ENCODE measurements at places on chromosomes 12 and 14.
A peak's percentile ranks its signal among the peaks of the same experiment; 100 is the strongest.

GRCh38 chr12:1217191-1217949, 226.3 kb downstream of the ERC1 start:
- DNase-seq = peak; percentile 79

DNA sequence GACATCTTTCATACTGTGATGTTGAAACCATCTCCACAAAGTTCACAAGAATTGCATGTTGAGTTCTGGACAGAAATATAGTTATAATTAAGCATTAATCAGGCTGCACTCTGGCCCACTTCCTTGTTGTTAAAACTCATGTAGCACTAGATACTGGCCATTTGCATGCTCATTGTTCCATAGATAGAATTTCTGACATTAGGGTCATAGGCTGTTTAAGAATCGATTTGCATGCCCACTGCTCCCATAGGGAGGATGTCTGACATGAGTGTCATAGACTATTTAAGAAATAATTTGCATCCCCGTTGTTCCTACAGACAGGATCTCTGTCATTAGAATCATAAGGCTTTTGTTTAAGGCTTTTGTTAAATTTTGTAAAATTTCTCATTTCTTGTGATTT, 50.2 kb downstream of the MYF5 start:
- DNase-seq = no peak

DNA sequence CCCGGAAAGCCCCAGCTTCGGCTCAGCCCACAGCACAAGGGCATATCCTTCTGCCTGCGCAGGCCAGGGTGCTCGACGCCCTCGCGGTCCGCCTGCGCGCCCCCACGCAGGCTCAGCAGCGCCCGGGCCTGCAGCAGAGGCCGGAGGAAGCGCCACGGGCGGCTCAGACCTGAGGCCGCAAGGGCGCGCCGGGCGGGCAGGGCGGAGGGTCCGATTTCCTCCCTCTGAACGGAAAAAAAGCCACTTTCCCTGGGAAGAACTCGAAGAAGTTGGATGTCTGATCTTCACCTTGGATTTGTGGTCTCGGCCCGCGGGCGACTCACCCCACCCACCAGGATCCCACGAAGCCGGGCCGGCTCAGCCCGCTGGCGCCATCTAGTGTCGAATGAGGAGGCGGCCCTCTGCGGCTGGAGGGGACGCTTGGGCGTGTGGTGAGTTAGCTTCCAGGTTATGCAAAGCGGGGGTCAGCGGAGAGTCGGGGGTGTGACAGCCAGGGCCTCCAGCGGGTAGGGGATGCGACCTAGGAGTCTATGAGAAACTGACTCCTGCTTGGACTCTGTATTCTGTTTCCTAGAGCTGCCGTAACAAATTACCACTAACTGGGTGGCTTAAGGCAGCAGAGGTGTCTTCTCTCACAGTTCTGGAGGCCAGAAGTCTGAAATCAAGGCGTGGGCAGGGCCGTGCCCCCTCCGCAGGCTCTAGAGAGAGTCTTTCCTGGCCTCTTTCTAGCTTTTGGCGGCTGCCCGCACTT, 40.0 kb upstream of the SRSF5 start:
- peak; percentile 58 for DNase-seq

- no peak for DNase-seq
Measured at GRCh38 chr12:51867371-51867770, 18.9 kb upstream of the FIGNL2 start.

- DNase-seq = no peak
Measured at GRCh38 chr14:96772929-96773328, 24.3 kb upstream of the VRK1 start.

GRCh38 chr12:271161-271560, 8.5 kb upstream of the SLC6A13 start:
- no peak for DNase-seq

DNA sequence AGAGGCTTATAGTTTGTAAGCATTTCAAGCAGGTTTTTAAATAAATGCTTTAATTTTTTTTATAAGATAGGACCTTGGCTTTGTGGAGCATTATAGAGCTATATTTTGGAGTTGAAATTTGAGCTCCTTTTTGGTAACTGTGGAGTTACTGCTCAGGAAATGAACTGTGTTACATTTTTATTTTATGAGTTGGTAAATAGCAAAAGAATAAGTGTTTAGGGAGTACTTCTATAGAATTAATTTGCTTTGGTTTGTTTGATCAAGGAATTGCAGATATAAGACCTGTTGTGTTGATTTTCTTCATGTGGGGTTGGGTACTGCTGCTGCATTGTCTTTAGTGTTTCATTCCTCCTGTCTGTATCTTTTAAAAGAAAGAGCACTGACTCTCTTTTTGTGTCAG, 3.5 kb downstream of the ATP2A2 start:
- no peak for DNase-seq

- DNase-seq = no peak
Measured at GRCh38 chr14:76491172-76491930, 115.4 kb downstream of the ESRRB start.

- no peak for DNase-seq
Measured at GRCh38 chr12:20210621-20211215, 157.6 kb upstream of the PDE3A start.

DNA sequence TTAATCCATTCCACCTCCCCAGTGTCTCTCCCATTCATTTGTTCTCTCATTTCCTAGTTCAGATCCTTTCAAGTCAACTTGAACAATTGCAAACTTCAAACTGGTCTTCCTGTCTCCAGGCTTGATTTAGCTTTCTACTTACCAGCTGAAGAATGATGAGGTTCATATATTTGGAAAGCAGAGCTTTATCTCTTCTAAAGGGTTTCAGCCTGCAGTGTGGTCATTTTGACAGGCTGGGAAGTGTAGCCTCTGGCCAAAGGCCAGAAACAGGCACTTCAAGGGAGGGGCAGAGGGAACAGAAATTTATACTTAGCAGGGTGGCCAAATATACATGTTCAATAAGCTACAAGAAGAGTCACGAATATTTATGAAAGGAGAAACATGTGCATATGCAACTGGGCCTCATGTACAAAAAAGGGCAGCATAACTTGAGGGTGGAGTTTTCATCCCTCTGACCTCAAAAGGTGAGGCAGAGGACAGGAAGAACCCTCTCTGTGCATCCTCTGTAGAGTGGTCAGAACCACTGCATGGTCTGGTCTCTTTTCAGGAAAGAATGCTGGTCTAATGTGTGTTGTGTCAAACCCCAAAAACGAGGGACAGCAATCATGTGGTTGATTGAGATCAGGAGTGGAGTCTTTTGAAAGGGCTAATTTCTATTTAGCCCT, 34.0 kb upstream of the HECTD1 start:
- DNase-seq = no peak

- DNase-seq = peak; percentile 67
Measured at GRCh38 chr12:104263580-104264358, 39.8 kb upstream of the EID3 start.

DNA sequence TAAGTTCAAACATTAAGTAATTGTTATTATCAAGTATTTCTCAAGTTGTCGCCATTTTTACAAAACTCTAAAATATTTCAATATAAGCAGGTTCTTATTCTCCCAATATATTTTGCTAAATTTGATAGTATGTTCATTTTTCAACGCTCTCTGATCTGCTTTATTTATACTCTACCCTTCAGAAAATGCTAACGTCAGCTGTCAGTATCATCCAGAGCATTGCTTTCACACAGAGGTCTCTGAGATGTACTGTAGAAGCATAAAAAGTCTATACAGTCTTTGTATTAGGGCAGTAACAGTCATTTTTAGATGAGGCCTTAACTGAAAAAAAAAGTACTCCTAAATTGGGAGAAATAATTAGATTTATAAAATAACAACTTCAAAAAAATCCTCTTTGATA, 533.1 kb upstream of the LRFN5 start:
- DNase-seq = no peak

- DNase-seq = peak; percentile 82
Measured at GRCh38 chr14:55715889-55716288, 135.9 kb downstream of the KTN1 start.

- peak; percentile 15 for DNase-seq
Measured at GRCh38 chr12:127629066-127629820, 637.7 kb upstream of the TMEM132C start.

DNA sequence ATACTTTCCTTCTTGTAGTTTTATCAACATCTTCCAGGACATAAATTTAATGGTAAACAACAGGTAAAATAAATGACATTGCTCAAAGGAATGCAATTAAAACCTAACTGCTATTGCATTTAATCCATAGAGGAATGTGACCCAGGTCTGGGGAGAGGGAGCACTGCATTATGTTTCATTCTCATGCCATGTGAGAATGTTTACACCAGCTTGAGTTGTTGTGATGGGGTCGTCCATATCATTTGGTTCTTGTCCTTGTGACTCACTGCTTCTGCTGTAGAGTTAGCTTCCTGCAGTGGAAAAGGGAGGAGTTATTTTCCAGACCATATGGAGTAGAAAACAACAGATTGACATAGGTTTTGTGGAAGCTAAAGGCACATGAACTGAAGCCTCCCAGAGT, 129.3 kb upstream of the PMCH start:
- DNase-seq = peak; percentile 7

DNA sequence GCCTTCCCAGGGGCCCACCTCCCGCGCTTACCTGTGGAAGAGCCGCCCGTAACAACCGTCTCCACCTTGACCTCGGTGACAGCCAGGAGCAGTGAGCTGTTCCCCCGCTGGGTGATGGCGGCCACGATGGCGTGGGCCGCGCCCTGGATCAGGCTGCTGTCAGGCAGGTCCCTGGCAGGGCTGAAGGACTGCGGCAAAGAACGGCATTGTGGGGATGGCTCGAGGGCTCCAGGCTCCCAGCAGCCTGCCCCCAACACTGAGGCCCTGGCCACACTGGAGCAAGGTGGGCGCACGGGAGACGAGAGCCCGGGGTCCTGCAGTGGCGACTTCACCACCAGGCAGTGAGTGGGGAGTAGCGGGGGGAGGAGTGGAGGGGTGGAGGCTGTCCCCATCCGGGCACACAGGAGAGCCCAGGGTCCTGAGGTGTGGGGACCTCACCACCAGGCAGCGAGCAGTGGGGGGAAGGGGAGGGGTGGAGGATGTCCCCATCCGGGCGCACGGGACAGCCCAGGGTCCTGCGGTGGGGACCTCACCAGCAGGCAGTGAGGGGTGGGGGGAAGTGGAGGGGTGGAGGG, 25.0 kb downstream of the JAG2 start:
- no peak for DNase-seq

Measured in IMR-90 (cell line).